ENCODE measurements at places on chromosomes 12 and 14.

DNA sequence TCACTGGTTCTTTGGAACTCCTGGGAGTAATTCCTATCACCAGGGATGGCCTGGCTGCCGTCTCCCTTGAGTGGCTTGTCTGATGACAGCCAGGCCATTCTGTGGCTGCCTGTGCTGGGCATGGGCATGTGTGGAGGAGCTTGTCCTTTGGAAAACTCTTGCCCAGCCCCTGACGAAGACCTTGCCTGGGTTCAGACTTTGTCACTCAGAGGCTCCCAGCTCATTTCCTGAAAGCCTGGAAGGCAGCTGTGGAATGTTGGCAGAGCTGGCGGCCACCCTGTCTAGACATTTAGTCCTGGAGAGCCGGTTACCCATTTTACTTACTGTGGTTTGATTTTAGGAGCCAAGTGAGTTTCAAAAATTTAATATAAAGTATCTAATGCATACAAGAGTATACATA is 34.0 kb downstream of the TUNAR start:
- no peak for DNase-seq

- DNase-seq = no peak
Observed at GRCh38 chr14:76887191-76887590, 61.0 kb downstream of the LRRC74A start.

- DNase-seq = no peak
Observed at GRCh38 chr14:105153331-105153731, 15.2 kb downstream of the JAG2 start.

GRCh38 chr12:48995086-48995879 is 3.9 kb downstream of the DDN start:
- peak; percentile 67 for DNase-seq

- peak; percentile 48 for DNase-seq
Observed at GRCh38 chr14:95319312-95320077, at the start of gene CLMN. TSS of gene CLMN (minus strand) at chr14:95319908. CDS start at chr14:95319792, 116 bp downstream.

GRCh38 chr14:61965030-61965745 is 203.0 kb downstream of the SNAPC1 start:
- no peak for DNase-seq

GRCh38 chr14:50599700-50600444 is 39.9 kb downstream of the ATL1 start:
- no peak for DNase-seq

GRCh38 chr12:67541625-67541991 is 106.9 kb upstream of the DYRK2 start:
- DNase-seq = no peak

DNA sequence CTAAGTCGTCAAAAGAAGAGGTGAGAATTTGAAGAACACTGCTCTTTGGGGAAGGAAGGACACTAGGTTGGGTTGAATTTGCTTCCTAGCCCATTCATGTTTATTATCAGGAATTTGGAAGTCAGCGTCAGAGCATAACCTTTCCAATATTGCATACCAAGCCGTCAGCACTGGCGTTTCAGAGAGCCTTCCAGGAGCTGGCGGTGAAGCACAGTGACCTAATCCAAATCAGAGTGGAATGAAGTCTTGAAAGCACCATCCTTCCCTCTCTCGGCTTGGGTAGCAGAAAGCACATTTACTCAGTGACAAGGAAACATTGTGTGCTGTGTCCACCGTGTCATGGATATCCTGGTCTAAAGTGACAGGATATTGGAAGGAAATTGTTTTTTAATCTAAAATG is 240.3 kb upstream of the PELI2 start:
- DNase-seq = no peak

- no peak for DNase-seq
Observed at GRCh38 chr12:68450947-68451260, 118.7 kb upstream of the MDM1 start.

DNA sequence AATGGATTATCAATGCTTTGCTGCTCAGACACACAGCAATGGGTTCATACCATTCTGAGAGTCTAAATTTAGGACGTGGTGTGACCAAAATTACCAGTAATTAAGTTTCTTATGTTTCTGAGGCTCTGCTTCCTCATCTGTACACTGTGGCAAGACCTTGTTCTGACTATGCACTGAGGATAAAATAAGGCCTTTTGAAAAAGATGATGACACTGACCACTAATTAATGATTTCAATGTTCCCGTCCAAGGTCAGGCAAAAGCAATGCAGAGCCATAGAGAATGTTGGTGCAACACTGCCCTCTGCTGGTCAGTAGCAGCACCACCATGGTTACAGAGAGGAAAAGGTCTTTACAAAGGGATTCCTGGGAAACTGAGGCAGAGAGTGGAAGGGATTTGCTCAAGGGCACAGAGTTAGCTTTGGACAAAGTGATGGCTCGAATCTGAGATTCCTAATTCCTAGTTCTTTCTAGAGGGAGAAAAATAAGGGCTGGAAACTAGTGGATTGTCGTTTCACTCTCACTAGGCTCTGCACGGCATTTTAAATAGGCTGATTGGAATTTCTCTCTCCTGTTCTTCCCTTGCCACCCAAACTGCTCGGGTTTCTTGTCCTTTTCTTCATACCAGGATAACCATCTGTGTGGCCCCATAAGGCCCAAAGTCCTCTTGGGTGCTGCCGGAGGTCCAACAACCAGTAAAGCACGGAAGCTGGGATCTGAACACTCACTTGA is 22.3 kb upstream of the P2RX7 start:
- DNase-seq = peak; percentile 58

DNA sequence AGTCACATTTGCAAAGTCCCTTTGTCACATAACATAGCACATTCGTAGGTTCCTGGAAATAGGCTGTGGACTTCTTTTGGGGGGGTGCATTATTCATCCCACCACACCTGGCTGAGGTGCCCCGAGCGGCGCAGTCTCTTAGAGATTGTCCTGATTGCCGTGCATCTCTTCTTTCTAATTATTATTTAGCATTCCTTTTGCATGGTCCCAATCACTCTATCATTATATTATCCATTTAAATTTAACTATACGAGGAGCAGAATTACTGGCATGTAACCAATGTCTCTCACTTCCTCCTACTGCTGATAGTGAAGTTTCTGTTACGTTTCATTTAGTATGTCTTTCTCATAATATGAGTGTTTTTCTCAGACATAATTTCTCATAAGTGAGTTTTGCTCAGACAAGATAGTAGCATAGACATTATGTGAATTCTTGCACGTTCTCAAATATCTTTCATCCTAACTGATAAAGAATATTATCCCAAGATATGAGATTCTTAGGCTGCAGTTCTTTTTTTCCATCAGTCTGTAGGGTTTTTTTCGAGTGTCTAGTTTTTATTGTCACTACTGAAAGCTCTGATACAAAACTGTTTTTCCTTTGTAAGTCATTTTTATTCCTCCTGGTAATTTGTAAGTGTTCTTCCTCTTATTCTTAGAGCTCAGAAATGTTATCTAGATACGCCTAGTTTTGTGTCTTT is 444.3 kb downstream of the NELL2 start:
- no peak for DNase-seq

GRCh38 chr14:89040460-89041256 is 216.2 kb downstream of the TTC8 start:
- DNase-seq = peak; percentile 83

DNA sequence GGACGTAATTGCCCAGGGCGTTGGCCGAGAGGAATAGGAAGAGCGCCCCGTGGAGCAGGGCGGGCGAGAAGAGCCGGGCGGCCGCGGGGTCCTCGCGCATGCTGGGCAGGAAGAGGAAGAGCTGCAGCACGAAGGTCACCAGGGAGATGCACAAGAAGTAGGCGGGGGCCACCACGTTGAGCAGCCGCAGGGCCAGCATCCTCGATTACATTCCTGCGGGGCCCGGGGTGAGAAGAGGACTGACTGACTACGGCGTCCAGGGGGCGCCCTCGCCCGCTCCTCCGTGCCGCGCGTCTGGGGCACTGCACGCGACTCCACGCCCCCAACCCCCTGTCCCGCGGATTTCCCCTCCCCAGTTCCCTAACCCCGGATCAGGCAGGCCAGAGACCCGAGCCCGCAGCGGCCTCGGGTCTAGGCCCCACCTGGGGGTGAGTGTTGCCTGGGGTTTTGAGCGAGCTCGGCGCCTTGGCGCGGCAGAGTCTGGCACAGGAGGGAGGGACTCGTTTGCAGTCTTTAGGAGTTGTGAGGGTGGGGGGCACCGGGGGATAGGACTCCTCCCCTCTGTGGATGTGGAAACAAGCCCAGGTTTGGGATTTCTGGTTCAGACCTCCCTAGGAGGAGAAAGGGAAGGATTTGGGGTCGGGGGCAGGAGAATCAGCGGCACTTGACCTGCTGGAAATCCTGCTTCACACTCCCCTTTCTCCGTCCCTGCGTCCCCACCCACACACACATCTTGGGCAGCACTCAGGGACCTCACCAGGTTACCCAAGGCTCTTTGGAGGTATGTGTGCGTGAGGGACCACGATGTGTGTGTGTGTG is 1.8 kb downstream of the ZDHHC22 start:
- peak; percentile 42 for DNase-seq

DNA sequence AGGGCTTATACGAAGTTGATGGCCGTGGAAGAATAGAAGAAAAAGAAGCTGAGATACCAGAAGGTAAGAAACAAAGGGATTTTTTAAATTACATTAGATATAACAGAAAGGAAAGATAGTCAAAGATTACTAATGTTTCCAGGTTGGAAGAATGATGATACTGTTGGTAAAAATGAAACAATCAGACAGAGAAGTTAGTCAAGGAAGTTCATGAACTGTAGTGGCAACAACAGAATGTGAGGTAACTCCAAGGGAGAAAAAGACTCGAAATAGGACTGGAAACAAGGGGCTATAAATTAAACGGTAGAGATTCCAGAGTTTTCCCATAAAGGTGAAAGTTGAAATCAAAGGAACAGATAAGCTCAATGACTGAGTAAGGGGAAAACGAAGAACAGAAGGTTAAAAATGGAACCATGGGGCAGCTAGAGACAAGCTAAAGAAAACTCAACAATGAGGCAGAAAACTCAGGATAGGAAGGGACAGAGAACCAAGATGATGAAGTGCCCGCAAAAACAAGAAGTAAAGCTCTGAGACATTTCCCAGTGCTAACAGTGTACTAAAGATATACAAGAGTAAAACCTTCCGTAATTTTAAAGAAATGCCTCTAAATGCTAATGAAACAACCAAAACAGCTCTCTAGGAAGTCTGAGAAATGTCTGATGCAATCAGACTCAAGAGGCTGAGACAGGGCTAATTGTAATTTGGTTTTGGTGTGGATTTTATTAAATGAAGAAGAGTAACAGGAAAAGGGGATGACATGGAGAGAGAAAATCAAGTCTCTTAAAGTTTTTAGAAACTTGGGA is 70.0 kb downstream of the PPP2R5E start:
- DNase-seq = no peak

DNA sequence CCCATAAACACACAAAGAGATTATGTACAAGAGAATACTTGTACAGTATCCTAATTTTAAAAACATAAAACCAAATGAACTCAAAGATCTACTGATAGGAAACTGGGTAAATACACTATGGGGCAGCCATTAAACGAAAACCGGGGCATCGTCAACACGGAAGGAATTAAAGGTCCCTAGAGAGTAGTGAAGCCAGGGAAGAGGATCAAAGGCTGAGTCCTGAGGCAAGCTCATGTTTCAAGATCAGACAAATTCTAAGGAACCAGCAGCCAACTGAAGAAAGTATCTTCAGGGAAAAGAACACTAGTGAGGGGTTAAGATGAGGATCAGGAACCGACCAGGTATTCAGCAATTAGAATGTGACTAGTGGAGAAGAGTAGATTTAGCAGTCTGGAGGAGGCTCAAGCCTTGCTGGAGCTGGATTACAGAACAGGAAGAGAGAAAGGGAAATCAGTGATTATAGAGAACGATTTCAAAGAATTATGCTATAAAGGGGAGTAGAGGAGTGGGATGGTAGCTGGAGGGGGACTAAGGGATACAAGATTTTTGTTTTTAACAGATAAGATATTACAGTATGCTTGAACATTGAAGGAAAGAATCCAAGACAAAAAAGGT is 23.7 kb downstream of the SEL1L start:
- no peak for DNase-seq

- no peak for DNase-seq
Observed at GRCh38 chr14:62179367-62180018, 417.3 kb downstream of the SNAPC1 start.

DNA sequence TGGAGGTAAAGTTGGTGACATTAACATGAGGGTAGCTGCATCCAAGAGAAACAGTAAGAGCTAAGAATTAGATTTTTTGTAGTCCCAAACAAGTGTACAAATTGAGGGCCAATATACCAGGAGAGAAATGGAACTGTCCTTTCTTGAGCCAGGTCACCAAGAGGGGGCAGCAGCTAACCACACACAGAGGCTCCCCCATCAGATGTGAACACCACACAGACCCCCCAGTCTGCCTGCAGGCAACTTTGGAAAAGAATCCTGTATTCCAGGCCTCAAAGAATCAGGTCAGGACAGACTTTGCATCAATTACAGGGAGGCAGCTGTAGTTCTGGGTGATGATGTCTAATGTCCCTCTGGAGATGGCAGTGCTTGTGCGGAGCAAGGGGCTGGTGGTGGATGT is 77.9 kb downstream of the SPTB start:
- no peak for DNase-seq

- DNase-seq = no peak
Observed at GRCh38 chr12:63078906-63079305, 72.1 kb downstream of the AVPR1A start.

- no peak for DNase-seq
Observed at GRCh38 chr14:78131616-78132015, 38.6 kb upstream of the NRXN3 start.

DNA sequence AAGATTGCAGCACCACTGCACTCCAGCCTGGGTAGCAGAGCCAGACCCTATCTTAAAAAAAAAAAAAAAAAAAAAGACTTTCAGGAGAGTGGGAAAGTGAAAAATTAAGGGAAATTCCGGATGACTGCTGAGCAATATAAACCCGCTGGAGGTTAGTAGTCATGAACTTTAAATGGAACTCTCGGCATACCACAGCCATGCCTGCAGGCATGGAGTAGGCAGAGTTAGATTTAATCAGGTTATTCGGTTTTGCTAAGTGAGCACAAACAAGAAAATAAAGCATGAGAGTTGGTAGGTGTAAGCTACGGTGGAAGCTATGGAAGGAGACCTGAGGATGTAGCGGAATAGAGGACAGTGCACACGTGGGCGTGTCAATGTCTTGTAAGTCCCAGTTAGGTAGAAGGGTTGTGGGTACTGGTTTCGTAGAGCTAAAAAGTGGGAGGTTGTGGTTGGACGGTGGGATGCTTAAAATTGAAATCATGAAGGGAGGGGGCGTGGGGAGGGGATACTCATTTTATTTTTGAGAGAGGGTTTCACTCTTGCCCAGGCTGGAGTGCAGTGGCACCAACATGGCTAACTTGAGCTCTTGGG is 11.8 kb upstream of the TUBA1C start:
- DNase-seq = no peak

- DNase-seq = no peak
Observed at GRCh38 chr12:54563787-54564186, 14.4 kb downstream of the PDE1B start.

DNA sequence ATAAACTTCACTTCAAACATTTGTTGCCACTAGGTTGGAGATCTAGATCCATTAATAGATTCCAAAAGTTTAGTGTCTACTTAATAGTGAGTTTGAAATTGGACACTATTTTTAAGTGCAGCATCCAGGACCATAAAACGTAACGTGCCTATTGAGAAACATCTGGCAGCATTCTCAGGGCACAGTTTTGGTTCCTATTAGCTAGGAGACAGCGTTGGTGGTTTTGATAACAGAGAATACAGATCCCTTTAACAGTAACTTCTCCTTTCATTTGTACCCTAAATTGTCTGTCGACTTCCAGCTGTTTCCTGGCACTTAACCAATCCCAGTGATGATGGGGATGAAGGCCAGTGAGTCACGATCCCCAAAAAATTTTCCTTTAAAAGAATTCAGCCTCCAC is 25.8 kb downstream of the KCNK10 start:
- no peak for DNase-seq
